Bronchus fibroblast of lung (primary cell): ENCODE measurements at places on chromosomes 5 and 9. TPM values are rescaled to one million over a fixed set of nuclear protein-coding genes. Genes with fewer than 3 reads are reported as not detected.

PCA3 gene
- not detected in 2 replicates for total RNA-seq

POU5F2 gene
- total RNA-seq: under 0.01 TPM in 2 replicates

DOCK8 gene
- total RNA-seq: under 0.01 TPM in 1 of 2 replicates, not detected in the other

PCDHGB2 gene
- 0.50 and 0.59 TPM in 2 replicates for total RNA-seq

TMED7 gene
- total RNA-seq: 58.6 and 71.6 TPM in 2 replicates

SLC6A7 gene
- not detected in 2 replicates for total RNA-seq

TAF1L gene
- not detected in 2 replicates for total RNA-seq
